ENCODE measurements at places on chromosomes 7 and 10.

DNA sequence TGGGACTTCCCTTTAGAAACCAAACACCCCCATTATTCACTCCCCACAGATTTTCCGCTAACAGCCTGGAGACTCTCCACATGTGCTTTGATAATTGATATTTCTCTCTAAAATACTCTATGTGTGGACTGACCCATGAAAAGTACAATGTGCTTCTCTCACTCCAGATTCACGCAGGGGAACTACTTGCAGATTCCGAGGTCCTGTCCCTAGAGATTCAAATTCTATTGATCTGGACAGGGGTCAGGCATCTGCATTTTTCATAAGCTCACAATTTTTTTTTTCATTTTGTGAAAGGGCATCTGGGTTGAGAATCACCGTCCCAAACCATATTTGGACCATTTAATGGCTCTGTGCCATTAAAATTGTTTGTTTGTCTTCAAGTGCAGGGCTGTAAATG, 98.7 kb downstream of the CALCR start:
- no peak for DNase-seq

- DNase-seq, result no peak
Measured at GRCh38 chr7:95405800-95406199, 9.6 kb upstream of the PON3 start.

GRCh38 chr7:151884312-151885201, 7.6 kb upstream of the PRKAG2 start:
- DNase-seq, result no peak

DNA sequence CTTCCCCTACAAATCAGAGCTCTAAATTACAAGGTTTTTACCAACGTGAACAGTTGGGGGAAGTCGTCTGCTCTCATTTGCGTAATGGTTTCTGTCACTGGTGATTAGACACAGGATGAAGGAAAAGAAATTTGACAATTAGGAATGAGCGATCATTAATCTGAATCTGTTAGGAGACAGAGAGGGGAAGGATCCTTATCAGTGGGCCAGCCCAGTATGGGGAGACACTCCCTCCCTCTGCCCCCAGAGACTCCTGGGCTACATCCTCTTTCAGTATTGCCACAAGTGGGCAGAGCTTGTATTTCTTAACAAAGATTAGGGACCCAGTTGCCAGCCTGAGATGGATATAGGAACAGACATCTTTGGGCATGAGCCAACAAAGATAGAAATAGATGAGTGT, 15.5 kb downstream of the HIF1AN start:
- DNase-seq, result no peak

GRCh38 chr7:6385110-6385781, 62.5 kb downstream of the DAGLB start:
- DNase-seq, result peak; percentile 52

DNA sequence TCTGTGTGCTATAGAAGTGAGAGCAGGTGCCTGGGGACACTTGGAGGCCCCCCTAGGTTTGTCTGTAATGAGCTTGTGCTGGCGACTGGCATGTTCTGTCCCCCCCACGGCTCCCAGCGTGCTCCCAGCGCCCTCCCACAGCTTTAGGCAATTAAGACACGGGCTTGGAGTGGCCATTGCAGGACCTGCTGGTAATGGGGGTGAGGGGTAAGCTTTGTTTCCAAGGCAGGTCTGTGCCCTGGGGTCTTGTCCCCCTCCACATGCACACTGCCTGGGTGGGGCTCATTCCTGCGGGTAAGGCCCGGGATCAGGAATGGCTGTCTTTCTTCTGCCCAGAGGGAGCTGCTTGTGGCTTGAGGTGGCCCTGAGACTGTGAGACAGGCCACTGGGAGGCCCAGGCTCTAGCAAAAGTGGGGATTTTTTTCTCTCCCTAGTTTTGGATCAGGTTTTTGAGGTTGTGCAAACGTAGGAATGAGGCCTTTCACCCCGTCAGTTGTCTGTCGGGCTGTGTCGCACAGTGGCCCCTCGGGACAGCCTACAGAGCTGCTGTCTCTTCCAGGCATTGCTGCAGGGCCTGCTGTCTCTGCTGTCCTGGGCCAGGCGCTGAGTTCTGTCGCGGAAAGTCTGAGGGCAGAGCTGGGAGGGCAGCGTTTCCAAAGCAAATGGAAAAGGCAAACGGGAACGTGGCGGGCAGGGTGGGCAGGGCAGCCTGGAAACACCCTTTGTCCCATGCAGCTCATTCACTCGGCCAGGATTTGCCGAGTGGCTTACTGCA, 107.4 kb downstream of the LHPP start:
- no peak for DNase-seq

- no peak for DNase-seq
Measured at GRCh38 chr7:102099474-102099873, 187.2 kb upstream of the SH2B2 start.

GRCh38 chr10:126384269-126384873, 3.9 kb downstream of the ADAM12 start:
- DNase-seq, result no peak

DNA sequence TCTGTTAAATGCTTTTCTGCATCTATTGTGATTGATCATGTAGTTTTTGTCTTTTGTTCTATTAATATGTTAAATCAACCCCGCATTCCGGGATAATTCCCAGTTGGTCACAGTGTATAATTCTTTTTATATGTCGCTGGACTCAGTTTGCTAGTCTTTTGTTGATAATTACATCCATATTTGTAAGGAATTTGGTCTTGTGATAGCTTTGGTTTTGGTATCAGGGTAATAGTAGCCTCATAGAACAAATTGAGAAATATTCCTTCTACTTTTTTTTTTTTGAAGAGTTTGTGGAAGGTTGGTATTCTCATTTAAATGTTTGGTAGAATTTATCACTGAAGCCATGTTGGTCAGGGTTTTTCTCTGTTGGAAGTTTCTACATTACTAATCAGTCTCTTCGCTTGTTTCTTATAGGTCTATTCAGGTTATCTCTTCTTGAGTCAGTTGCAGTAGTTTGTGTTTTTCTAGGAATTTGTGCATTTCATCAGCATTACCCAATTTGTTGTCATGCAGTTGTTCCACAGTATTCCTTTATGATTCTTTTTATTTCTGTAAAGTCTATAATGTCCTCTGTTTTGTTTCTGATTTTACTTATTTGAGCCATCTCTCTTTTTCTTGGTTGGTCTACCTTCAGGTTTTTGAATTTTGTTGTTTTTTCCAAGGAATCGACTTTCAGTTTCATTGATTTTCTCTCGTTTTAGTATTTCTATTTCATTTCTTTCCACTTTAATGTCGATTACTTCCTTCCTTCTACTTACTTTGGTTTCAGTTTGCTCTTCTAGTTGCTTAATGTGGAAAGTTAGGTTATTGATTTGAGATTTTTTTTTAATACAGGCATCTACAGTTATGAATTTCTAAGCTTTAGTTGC, 64.6 kb upstream of the GJD4 start:
- DNase-seq, result no peak

- no peak for DNase-seq
Measured at GRCh38 chr7:91719008-91719407, 161.5 kb downstream of the MTERF1 start.

GRCh38 chr7:96729820-96730219, 20.2 kb upstream of the SEM1 start:
- no peak for DNase-seq

Data from NCI-H2029 (cell line).